ENCODE measurements at places on chromosomes 11 and 22.

DNA sequence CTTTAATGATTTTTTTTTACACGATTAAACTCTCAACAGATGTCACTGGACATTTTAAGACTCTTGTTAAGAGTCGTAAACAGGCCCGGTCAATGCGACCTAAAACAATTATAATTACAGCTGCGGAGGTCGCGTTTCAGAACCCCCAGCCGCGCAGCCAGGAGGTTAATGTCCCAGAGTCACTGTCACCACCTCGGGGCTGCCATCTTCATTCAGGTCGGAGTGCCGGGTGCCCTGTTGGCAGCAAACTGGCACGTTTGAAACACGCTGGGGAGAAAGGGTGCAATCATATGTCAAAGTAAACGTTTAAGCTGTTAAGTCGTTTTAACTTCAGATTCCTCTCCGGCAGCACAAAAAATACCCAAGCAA is 711 bp upstream of the PHF21B start:
- no peak for DNase-seq

DNA sequence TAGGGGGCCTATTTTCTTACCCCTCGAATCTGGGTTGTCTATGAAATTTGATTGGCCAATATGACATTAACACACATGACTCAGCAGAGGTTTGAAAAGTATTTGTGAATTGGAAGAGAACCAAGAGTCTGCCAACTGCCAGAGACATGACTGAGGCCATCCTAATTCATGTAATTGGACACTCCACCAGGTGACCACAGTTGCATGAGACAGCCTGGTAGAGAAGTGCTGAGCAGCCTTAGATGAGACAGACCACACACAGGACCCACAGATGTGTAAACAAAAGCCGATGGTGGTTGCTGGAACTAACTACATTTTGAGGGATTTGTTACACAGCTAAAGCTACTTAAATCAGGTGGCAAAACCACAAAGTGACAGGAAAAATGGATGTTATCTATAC is 855 bp upstream of the MS4A5 start:
- no peak for DNase-seq

DNA sequence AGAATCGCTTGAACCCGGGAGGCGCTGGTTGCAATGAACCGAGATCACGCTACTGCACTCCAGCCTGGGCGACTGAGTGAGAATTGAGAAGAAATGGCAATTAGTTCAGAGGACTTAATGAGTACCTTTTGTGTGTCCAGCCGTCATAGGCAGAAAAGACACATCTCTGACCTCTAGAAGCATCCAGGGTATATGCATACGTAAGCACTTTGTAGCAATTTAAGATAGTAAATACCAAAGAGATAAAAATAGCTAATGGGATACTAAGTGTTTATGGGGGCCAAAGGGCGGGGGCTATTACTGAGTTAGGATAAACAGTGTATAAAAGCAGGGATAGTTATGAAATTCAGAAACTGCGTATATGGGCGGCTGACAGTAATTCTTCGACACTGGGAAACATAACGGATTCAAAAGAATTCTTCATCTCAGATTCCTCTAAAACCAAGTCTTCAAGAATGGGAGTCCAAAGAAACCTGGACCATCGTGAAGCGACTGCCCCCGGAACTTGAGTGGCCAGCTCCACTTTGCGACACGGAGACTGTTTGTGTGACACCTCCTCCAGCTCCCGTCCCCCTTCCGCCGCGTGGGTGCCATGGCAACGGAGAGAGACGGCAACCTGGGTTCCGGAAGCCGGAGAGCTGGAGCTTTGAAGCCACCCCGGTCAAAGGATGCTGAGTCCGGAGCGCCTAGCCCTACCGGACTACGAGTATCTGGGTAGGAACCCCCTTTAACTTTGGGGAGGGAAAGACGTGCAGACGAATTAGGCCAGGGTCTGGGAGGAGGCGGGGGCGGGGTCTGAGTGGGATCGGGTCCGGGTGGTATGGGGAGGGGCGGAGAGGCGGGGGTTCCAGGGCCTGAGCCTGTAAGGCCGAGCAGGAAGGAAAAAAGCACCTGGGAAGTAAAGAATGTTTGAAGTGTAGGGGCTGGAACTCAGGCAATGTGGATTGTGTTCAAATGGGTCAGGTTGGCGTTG is at the start of gene CSTPP1:
CSTPP1 (plus strand) TSS at position 624 of the 973 bp plus-strand sequence; CDS start at position 669, 45 bp downstream.
- DNase-seq, result peak; percentile 84

- no peak for DNase-seq
These were observed 6.6 kb downstream of the PRODH start for GRCh38 chr22:18929459-18929858.

- no peak for DNase-seq
These were observed 5.8 kb upstream of the OR52E5 start for GRCh38 chr11:5887172-5887571.

GRCh38 chr22:19815093-19815822 is 39.4 kb downstream of the GNB1L start:
- no peak for DNase-seq

DNA sequence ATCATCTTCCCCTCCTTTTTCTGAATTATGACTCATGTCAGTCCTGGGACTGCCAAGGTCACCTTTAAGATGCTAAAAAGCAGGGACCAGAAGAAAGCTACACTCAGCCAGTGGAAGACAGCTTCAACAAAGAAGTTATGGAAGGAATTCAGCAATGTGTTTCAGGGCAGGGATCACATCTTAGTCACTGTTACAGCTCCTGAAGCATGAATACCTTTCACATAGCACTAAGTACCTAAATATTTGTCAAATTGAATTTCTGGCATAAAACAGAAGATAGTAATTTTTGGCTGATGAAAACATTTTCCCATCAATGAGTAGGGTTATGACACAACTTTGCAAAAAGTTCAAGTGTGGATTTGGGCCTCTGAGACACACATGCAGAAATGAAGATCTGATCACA is 5.2 kb downstream of the DDB1 start:
- no peak for DNase-seq

- no peak for DNase-seq
These were observed 40.5 kb downstream of the OR10A6 start for GRCh38 chr11:7890417-7891172.

- no peak for DNase-seq
These were observed 20.4 kb downstream of the PPP6R3 start for GRCh38 chr11:68480852-68481510.

DNA sequence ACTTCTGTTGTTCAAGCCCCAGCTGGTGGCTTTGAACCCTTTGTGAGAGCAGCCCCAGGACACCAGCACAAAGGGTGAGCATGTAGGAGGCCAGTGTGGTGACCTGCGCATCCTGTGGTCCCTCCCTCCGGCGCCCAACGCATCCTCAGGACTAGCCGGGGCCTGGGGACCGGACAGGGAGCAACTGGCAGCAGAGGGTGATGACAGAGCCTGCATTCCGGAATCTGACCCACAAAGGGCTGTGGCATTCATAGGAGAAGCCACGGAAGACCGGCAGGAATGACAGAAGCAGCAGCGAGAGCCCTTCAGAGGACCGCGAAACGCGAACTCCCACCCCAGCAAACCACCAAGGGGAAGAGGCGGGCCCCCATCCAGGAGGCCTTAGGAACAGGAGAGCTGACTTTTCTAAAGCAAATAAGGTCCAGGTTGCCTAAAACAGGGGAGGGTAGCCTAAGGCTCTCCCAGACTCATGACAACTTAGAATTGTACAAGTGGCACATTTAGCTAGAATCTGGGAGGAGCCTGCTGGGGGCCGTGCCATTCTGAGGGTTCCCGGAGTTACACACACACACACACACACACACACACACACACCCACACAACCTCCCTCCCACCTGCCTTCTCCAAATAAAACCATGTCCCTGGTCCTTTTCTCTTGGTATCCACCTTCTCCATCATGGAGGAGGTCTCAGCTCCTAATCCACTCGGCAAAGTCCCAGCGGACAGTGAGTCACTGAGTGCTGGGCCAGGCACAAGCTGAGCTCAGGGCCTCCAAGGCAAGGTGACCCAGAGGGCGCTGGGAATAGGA is 232.7 kb downstream of the CTTN start:
- DNase-seq, result no peak

GRCh38 chr22:40014667-40015248 is 20.0 kb downstream of the FAM83F start:
- DNase-seq, result no peak

DNA sequence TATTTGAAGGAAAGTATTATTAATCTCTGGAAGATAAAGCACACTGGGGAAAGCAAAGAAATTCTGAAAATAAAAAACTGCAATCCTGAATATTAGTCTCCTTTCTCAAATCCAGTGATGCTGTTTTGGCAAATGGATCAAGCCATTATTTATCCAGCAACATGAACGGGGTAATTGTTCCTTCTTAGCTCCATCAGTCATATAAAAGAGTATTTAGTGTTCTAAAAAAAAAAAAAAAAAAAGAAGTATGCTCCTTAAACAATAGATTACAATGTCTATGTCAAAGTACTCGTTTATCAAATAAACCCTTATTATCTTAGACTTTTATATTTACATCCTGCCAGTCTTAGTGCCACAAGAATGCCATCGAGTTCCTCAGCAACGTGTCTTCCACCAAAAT is 1.3 kb downstream of the RDX start:
- DNase-seq, result peak; percentile 82

GRCh38 chr22:40211476-40212054 is 33.8 kb downstream of the TNRC6B start:
- no peak for DNase-seq

DNA sequence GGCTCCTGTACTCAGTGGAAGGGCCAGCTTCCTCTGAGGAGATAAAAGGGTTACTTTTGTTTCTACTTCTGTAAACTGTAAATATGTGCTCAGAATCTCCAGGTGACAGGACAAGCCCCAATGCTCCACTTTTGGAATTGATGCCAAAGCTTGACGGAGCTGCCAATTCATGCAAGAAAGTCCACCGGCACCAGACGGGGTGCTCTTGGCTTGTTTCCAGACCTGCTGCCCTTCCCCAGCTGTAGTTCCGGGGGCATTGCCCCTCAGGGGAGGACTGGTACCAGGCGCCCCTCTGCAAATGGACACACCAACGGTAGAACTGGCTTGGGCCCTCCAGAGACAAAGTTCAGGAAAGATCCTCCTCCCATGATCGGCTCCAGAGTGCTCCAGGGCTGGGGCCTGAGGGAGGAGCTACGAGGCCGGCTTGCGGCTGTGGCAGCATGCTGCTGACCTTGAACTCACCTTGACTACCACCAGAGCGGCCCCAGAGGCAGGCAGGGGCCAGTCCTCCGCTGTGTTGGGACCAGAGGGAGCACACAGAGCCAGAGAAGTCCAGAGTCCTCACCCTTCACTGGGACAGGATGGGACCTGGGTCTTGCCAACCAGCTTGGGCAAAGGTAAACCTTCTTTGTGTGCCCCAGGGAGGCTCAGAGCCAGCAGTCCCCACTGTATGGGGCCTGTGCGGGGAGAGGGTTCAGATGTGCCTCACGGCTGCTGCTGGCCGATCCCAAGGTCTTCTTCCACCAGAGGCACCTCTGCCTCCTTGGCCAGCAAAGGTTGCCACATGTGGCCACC is 17.8 kb upstream of the OAF start:
- no peak for DNase-seq

GRCh38 chr11:19577976-19578619 is 134.5 kb upstream of the NAV2 start:
- no peak for DNase-seq

- DNase-seq, result peak; percentile 89
These were observed 54.5 kb upstream of the ZBTB44 start for GRCh38 chr11:130369141-130369691.

GRCh38 chr22:49023879-49024774 is 803.5 kb downstream of the BRD1 start:
- no peak for DNase-seq

- no peak for DNase-seq
These were observed 40.5 kb upstream of the FBLN1 start for GRCh38 chr22:45462034-45462655.

DNA sequence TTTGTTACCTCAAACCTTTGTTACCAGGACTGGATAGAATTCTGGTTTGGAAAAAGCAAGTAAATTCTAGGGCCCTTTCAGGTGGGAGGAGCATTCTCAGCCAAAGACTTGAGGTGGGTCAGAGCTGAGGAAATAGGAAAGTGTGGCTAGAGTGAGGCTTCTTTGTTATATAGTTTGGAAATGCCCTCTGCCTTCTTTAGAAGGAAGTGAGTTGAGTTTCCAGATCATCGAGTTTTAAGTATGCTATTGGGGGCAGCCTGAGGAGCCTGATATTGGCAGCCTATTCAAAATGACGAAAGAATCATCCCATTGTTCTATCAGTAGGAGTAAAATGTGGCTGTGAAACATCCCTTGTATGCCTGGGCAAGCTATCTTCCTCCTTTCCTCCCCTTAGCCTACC is 134.1 kb downstream of the ARHGAP42 start:
- peak; percentile 26 for DNase-seq

DNA sequence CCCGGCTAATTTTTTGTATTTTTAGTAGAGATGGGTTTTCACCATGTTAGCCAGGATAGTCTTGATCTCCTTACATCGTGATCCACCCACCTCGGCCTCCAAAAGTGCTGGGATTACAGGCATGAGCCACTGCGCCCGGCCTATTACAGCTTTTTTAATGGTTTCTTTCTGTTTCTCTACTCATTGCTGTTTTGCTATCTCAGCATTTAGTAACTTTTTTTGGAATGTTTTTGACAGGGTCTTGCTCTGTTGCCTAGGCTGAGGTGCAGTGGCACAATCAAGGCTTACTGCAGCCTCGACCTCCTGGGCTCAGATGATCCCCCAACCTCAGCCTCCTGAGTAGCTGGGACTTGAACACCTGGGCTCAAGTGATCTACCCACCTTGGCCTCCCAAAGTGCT is 4.7 kb upstream of the CRKL start:
- DNase-seq, result no peak

DNA sequence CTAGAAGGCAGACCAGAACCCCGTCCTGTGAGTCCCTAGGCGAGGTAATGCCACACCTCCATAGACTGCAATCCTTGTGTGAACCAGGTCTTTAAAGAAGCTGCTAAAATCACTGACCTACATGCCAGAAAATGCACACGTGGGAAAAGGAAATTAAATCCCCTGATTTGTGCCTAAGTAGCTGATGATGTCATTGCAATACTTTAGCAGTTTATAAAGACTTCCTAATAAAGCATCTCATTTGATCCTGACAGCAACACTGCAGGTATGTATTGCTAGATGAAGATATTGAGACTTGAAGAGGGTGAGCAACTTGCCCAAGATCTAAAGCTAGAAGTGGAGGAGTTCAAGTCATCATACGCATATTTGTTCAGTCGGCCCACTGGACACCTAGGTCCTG is 107.2 kb downstream of the RRAS2 start:
- no peak for DNase-seq

- no peak for DNase-seq
These were observed 268.4 kb downstream of the NELL1 start for GRCh38 chr11:20937826-20938225.

GRCh38 chr11:10673501-10674062 is 20.0 kb downstream of the IRAG1 start:
- no peak for DNase-seq

- no peak for DNase-seq
These were observed 122.5 kb upstream of the FGF3 start for GRCh38 chr11:69941546-69942332.

- DNase-seq, result no peak
These were observed 88.4 kb downstream of the UBASH3B start for GRCh38 chr11:122743949-122744348.
